ENCODE measurements at places on chromosomes 7 and 10.

DNA sequence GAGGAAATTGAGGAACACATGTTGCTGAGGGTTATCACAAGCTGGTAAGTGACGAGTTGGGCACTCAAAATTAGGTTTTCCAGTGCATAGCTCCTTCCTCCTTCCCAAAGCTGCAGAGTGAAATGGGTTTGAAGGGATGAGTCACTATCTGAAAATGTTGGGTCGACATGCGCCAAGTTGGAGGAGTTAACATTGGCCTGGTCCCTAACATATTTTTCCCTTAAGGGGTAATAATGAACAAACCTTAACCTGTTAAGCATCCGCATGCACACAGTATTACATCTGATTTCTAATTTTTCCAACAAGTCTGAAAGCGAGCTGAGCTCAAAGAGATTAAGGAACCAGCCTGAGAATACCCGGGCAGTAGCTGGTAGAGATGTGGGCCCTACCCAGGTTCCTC, 20.7 kb upstream of the TECTB start:
- DNase-seq = no peak

DNA sequence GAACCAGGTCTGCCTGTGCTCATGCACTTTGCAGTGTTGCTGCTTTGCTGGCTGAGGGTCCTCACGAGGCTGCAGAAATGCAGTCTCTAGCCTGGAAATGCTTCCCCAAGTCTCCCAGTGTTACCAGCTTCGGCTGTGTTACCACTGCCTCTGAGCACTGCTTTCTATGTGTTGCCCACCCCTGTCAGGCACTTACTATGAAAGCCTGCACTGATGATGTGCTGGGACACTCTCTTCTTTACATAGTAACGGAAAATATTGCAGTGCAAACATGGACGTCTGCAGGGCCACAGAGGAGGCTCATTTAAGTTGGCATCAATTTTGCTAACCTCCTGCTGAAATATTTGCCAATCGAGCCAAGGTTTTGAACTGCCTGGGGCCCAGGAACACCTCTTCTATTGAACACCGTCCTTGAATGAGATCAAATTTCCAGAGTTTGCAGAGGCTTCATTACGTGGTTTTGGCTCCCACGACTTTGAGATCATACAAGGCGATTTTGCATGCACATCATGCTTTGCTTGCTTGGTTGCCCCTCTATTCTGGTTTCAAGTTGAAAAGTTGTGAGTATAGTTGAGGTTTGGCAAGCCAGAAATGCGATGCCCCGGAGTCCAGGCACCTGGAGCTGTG, 404.7 kb upstream of the PODXL start:
- no peak for DNase-seq

DNA sequence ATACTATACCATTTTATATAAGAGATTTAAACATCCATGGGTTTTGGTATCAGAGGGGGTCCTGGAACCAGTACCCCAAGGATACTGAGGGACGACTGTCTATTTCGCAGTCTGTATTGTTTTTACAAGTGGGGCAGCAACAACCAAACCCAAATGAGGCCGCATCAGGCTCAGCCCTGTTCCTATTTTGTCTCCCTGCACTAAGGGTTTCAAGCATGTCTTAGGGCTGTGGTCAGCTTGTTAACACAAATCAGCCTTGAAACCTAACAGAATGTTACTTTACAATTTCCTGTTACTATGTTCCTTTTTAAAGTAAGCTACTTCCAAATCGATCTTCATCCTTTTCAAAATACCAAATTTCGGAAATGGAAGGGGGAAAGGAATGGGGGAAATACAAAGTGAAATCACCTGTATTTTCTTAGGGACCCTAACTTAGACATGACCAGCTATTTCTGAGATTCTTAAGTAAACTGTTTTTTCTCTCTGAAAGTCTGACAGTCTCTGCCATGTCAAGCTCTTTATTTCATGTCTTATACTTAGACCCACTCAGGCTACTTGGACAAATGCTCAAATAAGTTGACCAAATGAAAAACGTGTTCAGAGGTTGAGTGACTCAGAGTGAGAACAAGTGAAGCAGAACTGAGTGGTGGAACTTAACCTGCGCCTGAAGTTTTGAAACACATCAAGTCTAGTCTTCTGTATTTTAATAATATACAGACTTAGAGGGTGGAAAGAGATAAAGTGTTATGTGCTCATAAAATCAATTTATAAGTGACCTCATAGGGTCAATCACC, 75.8 kb downstream of the C1GALT1 start:
- no peak for DNase-seq

DNA sequence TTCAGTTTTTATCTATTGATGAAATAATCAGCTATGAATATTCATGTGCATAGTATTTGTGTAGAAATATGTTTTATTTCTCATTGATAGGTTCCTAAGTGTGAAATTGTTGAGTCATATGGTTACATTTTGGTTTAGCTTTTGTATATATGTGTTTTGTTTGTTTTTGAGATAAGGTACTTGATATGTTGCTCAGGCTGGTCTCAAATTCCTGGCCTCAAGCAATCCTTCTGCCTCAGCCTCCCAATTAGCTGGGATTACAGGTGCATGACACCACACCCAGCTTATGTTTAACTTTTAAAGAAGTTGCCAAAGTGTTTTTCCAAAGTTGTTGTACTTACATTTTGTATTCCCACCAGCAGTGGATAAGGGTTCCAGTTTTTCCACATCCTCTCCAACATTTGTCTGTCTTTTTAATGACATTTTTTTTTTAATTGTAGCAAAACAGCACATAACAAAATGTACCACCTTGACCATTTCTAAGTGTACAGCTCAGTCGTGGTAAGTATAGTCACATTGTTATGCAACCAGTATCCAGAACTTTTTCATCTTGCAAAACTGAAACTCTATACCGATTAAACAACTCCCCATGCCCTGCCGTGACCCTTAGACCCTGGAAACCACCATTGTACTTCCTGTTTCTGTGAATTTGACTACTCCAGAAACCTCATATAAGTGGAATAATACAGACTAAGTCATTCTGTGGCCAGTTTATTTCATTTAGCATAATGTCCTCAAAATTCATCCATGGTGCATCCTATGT, 12.6 kb upstream of the UBE2D1 start:
- no peak for DNase-seq

DNA sequence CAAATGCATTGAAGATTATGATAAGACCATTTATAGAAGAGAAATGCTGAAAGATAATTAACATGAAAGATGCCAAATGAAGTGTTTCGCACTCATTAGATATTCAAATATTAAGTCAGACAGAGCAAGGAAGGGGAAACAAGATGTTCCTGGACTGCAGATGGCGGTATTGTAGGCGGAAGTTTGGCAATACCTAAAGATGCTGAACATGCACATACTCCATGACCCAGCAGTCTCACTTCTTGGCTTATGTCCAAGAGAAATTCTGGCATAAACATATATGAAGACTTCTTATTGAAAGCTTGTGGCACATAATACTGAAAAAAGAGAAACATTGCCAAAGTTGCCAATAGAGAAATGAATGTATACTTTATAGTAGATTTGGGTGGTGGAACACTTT, 325.4 kb upstream of the SEMA3C start:
- peak; percentile 71 for DNase-seq

DNA sequence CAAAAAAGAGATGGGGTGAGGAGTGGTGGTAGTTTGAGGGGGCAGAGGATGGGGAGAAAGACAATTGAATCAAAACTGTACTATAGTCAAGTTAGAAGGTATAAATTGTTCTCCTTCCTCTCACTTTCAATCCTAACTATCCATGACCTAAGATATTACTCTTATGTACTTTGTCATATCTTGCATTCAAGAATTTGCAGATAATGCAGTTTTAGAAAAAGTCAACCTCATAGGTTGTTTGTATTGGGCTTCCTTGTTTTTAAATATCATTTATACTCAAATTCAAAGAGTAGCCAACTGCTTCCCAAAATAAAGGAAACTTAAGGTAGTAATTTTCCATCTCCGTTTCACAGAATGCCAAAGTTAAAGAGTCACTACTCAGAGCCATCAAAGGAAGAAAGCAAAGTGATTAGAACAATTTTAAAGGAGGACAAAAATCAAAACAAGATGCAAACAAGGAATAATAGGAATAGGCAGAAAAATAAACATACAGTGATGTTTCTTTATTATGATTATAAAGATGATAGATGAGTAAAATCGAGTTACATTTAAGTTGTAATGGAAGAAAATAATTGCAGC, 32.7 kb downstream of the MET start:
- DNase-seq = no peak

DNA sequence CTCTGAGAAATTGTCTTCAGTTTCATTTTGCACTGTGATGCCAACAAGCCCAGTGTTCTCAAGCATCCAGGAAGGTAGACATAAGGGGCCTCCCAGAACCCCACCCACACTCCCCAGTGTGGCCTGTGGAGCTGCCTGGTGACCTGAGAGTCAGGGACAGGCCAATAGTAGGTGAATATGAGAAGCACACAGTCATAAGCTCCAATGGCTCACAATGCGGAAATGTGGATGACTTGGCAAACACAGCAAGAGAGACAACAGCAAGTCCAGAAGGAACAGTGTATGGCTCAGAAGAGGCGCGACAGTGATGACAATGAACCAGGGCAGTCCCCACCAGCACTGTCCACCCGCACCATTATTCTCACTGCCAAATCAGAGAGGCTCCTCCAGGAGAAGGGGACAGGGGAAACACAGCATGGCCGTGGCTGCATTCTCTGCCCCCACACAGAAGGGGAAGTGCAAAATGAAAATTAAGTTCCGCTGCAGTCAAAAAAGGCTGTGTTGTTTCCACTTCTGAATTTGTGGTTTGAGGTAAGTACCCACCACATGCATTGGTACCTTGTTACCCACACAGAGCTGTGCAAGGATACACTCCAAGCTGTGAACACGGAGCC, 419.8 kb downstream of the GRID1 start:
- DNase-seq = no peak
